ENCODE measurements at places on chromosomes 5 and 9.

DNA sequence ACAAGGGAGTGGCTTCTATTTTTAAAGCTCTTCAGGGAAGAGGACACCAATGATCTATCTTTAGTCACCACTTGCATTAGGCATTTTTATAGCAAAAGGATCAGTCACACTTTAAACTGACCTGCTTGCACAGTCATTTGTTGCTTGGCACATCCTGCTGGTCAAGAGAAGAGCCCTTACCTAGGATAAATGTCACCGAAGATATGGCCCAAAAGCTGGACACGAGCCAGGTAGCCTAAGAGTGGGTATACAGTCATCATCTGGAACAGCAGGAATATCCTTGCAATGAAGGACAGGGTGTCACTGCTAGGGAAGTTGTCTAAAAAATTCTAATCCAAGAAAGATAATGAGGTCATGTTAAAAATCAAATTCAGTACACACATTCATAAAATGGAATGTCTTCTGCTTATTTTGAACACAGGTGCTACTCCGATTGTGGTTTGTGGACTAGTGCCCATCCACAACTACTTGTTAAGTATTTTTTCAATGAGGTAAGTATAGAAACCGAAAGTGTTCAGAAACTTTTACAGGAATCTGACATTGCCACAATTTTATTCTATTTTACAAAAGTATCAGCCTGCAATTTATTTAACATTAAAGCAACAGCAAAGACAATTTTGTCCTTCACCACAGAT is 78.4 kb downstream of the SLC38A9 start:
- no peak for DNase-seq

- DNase-seq, result peak; percentile 71
Observed at GRCh38 chr9:108473209-108474112, 382.3 kb downstream of the ACTL7B start.

DNA sequence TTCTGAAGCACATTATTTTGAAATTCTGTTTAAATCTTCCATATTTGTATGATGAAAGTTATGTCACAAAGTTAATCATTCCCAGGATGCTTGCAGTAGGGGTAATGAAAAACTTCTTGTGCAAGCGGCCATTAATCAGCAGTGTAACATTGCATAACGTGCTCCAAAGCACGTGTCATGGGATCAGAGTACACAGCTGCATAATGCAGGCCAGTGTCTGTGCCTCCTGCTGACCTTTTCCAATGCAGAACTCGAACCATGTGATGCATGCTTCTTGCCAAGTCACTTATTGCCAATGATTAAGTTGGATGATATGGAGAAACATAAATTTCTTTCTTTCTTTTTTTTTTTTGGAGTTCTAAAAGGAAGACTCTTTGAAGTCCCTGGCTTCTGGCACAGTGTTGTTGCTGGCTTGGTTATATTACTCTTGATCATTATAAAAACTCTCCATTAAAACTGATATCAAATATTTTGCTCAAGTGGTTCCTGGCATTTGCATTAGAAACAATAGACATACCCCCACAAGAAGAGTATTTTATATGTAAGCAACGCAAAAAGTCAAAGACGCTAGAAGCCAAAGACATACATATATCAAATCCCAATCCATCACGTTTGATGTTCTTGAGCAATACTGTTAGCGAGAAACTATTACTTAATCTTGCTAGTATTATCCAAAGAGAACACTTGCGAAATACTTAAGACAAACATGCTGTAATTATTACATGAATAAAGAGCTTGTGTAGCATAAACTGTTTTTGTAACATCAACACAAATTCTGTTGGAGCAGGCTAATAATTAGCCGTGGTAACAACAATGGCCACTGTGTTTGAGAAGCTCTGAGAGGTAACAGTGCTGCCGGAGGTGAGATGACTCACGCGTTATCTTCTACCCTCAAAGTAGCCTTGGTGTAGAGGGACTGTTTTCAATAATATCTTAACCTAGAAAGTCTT is 164.2 kb downstream of the AUH start:
- peak; percentile 51 for DNase-seq

- no peak for DNase-seq
Observed at GRCh38 chr5:51488803-51489642, 105.8 kb downstream of the ISL1 start.

DNA sequence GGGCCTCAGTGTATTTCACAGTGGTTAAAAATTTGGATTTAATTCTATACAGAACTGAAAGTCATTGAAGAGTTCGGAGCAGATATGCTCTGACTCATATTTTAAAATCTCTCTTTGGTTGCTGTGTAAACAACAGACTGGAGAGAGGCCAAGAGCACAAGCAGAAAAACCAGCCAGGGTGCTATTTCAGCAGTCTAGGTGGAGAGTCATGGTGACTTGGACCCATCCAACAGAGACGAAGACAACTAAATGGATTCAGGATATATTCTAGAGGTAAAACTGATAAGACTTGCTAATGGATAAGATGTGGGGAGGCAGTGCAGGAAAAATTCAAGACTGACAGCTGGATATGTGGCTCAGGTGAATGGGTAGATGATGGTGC is 168.9 kb downstream of the MAPKAP1 start:
- peak; percentile 82 for DNase-seq

- no peak for DNase-seq
Observed at GRCh38 chr5:142114687-142115086, 6.1 kb downstream of the NDFIP1 start.

DNA sequence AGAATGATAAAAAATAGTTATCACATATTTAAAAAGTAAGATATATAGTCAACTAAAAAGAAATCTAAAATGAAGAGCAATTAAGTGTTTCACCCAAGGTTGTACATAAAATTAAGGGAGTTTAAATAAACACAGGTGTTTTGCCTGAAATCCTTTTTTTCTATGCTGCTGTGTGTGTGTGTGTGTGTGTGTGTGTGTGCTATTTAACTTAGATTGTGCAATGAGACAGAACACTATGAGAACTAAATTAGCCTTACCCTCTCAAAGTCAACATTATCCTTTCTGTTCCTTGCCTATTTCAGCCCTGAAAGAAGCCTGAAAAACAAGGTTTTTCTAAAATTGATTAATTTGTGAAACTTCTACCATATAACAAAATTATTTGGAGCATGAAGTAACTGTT is 516.2 kb downstream of the ELAVL2 start:
- no peak for DNase-seq

DNA sequence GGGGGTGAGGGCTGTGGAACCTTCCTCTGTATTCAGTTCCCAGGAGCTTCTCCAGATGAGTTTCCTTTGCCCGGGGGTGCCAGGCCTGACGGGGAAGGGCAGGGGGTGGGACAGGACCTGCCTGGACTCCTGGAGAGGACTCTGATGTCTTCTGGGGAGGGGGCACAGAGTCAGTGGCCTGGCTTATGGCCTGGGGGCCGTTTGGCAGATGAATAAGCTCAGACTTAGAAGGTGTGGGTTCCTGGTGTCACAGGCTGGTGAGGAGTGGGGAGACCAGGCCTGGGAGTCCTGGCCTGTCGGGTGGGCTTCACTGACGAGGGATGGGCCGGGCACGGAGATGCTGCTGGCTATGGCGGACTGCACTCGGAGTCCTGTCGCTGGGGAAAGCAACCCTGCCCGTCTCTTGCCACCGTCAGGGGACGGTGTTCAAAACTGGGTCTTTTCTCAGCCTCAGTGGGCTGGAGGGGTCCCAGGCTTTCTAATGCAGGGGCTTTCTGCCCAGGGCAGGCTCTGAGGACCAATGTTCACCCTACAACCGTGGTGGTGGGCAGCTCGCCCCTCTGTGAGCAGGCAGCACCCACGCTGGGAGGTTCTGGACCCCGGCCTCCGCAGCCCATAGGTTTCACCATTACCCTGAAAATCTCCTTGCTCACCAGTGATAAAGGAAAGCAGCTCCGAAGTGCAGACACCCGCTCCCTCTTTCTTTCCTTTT is 16.2 kb downstream of the COL5A1 start:
- no peak for DNase-seq
